ENCODE measurements at places on chromosomes 2 and 18.

GRCh38 chr2:118838741-118839455 lies 8.6 kb downstream of the EN1 start:
- no peak for DNase-seq

GRCh38 chr2:181632733-181633401 lies 24.0 kb downstream of the CERKL start:
- DNase-seq, result no peak

GRCh38 chr18:61606759-61607158 lies 273.5 kb downstream of the CDH20 start:
- DNase-seq, result no peak

GRCh38 chr2:151048331-151049054 lies 213.2 kb downstream of the RBM43 start:
- DNase-seq, result no peak

GRCh38 chr2:60872510-60872928 lies 8.9 kb upstream of the REL start:
- DNase-seq, result no peak

All from effector memory CD4-positive, alpha-beta T cell (primary cell).